ENCODE measurements at places on chromosomes 2 and 18.
A peak's percentile ranks its signal among the peaks of the same experiment; 100 is the strongest.

DNA sequence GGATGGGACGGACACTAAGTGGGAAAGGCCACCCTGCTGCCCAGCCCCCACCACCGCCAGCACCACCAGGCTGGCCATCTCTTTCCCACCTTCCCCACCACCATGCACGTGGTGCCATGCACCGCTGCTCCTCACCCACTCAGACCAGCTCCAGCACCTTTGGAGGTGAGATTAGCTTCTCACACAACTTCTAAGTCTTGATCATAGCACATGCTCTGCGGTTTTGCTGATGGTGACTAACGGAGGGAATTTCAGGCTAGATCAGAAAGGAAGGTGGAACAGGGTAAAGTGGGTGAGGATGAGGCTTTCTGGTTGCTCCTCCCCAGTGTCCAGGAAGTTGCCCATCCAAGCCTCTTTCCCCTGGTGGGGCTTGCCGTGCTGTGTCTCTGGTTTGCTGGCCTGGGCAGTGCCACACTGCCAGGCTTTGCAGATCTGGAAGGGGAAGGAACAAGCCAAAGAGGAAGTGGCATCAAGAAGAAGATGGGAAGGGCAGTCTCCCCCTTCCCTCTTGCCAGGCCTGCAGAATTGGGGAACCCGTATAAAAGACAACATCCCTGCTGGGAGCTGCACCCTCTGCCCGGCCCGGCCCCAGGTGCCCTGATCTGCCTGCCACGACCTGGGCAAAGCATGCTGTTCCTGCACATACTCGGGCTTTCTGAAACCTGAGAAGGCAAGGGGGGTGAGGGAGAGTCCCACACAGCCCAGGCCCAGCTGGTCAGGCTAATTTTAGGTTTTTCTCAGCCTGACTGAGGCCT lies 44.3 kb upstream of the CAB39 start:
- DNase-seq: no peak

GRCh38 chr18:56913941-56914340 lies 232.9 kb upstream of the BOD1L2 start:
- no peak for DNase-seq

DNA sequence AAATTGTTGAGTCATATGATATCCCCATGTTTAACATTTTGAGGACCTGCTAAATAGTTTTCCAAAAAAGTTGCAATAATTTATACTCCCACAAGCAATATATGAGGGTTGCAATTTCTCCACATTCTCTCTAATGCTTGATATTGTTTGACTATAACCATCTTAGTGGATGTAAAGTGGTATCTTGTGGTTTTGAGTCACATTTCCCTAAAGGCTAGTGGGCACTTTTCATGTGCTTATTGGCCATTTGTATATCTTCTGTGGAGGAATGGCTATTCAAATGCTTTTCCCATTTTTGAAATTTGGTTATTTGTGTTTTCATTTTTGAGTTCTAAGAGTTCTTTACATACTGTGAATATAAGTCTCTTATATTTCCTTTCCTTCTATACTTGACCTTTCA lies 82.7 kb downstream of the SCG2 start:
- no peak for DNase-seq

DNA sequence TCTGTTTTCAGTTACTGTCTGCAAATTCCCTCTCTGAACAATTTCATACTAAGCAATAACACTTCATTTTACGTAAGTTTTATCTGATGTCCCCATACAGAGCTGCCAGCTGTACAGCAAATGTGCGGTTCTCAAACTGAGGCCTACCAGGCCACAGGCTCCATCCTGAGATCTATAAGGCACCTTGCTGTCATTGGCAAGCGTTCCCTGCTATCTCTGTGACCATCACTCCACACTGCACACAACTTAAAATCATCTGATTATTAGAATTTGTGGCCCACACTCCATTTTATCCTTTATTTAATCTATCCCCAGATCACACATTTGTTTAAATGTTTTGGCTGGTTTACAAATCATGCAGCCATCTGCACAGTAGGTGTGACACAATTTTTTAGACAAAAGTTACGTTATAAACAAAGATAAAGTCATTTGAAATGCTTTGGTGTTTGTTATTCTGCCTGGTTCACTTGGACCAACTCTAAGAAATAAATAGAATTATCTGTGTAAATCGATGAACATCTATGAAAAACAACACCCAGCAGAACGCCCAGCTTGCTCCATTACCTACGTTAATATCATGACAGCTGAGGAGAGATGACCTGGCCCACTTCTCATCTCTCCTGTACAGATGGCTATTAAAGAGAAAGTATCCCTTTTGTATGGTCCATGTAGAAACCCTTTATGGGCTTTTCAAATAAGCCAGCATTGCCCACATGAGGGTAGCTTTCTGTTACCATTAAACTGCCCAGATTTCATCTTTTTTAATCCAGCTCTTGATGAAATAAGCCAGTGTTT lies 162.4 kb downstream of the ZNF521 start:
- DNase-seq: no peak

DNA sequence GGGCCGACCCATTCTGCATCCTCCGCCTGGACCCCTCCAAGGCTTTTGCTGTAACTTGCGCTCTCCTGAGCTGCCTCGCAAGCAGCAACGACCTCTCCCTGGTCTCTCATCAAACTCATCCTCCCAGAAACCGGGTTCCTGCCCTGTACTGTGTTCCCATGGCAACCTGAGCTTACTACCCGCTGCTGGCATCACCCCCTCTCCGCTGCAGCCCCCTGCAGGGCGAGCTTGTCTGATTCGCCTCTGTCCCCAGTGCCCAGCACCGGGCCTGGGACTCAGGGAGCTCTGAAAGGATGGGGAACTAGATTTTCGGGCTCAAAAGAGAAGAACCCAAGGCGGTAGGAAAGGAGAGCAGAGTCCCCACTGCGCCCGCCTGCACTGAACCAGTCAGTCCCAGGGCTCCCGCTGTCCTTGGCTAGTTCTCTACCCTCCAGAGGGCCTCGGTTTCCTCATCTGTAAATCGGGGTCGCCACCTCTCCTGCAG lies 463 bp downstream of the HS1BP3 start:
- DNase-seq: no peak

DNA sequence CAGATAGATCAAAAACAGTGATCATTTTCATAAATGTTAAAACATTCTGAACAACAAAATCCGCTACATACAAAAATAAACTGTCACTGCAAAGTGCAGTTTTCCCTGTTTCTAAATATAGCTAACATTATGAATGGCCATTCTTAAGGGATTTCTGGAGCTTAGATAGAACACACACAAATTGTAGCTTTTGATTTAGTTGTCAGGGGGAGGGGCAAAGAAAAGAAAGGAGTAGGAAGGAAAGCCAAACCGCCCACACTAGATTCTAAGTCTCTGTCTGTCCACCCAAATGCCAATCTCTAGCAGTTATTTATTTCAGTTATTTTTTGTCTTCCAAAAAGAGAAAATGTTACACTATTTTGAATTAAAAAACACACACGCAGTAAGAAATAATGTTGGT lies 182.4 kb downstream of the CDH2 start:
- DNase-seq: no peak

DNA sequence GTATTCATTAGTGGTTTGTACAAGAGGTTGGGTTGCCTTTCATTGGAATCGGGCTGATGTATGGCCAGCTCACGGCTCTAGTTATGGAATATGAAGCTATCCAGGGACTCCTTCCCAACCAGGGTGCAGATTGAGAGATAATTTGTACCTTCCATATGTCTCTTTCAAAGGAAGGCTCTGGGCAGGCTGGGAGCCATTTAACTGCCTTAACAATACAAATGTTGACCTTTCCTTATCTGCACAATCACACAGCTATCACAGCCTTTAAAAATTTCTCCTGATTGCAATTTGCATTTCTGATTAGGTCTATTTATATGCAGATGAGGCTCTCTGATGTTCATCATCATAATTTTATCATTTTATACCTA lies 58.7 kb downstream of the MYO3B start:
- peak; percentile 22 for DNase-seq

- DNase-seq: no peak
Observed at GRCh38 chr18:24408496-24408895, 10.9 kb upstream of the OSBPL1A start.

DNA sequence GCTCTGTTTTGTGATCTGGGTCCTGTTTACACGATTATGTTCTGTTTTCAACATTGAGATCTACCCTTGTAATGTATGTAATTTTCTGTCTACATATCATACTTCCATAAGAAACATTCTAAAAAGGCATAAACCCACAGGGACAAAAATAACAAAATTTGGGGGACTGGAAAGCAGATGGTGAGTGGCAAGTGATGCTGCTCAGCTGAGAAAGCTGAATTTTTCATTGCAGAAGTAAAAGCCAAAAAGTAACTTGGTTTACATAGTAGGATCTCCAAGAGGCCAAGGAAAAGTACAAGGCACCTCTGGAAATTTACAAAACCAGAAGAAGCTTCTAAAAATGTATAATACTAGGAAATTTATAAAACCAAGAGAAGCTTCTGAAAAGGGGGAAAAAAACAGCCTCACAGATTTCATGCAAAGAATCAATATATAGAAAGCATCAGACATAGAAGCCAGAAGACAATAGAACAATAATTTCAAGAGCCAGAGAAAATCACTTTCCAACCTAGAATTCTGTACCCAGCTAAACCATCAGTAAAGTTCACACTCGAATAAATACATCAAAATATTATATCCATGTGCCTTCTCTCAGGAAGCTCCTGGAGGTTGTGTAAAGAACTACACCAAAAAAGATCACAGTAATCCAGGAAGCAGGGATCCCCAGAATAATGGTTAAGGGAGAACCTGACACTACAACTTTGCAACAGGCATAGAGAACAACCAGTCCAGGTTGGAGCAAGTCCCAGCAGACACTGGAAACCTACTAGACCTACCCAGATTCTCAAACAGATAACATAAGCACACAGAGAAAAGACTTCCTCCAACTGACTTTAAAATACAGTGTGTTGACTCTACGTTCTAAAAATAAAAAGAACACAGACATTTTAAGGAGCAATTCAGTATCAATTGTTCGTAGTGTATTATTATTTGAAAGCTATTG lies 401.7 kb upstream of the HS6ST1 start:
- DNase-seq: no peak

DNA sequence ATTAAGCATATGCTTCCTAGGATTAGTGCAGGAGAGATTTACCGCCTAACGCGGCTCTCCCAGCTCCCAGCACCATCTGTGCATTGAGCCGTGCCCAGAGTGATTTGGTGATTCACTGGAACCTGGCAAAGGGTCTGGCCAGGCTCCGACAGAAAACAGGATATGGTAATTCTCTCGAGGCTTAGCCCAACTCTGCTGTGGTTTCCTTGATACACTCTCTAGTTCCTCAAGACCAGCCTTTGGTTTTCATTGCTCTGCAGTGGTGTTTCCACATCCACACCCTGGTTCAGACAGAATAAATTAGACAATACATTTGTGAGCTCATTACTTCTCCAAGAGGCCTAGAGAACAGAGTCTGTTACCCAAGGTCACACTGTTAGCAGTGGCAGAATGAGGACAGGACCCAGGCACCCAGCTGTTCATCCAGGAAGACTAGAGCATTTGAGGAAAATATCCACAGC lies 23.0 kb upstream of the SMAD2 start:
- DNase-seq: peak; percentile 72

DNA sequence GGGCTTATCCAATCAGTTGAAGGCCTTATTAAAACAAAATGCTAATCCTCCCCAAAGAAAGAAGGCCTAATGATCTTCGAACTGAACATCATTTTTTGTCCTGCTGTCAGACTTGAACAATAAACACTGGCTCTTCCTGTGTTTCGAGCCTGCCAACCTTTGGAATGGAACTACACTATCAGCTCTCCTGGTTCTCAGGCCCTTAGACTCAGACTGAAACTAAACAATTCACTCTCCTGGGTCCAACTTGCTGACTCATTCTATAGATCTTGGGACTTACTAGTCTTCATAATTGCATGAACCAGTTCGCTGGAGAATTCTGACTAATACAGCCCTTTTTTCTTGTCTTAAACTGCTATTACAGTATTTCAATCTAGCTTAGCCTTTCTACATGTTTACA lies 235.2 kb downstream of the LNPK start:
- DNase-seq: no peak

DNA sequence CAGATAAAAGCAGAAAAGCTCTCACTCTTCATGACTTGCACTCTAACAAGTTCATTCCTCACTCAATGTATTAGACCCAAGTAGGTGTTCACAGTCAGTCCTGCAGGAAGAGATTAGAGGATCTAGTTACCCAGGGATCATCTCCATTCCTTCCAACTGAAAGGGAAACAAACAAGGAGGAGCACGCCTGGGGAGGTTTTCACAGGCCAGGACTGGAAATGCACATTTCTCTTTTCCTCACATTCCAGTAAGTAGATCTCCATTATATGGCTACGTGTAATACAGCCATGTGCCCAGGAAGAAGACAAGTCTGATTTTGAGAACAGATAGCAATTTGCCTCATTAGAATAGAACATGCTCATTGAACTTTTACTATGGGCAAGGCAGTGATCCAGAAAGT lies 1132.2 kb upstream of the FAM98A start:
- DNase-seq: peak; percentile 54

DNA sequence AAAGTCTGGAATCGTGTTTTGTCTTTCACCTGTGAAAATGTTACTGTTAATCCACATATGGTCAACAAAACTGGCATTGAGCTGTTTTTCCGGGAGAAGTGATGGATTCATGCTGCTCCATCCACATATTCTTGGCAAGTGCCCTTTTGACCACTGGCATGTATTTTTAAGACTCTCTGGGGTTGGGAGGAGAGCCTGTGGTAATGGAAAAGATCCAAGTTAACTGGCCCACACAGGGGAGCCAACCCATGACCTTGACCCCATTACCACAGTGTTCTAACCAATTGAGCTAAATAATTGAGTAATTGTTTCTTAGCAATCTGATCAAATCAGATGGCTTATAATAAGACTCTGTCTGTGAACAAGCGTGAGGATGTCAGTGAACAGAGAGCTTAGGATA lies 296.2 kb upstream of the NRP2 start:
- no peak for DNase-seq

- no peak for DNase-seq
Observed at GRCh38 chr2:62642429-62643099, 62.9 kb upstream of the EHBP1 start.

GRCh38 chr2:222268311-222268990 lies 30.3 kb downstream of the PAX3 start:
- DNase-seq: no peak

DNA sequence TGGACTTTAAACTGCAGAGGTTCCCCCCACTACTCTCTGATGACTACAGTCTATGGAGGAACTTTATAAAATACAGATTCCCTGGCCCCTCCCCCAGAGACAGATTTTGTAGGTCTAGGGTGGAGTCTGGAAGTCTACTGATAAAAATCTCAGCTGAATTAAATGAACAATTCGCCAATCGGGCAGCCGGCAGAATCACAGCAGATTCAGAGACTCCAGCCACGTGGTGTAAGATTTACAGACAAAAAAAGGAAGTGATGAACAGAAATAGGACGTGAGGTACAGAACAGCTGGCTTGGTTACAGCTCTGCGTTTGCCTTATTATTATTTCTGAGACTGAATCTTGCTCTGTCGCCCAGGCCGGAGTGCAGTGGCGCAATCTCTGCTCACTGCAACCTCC lies 21.4 kb upstream of the MTA3 start:
- no peak for DNase-seq

DNA sequence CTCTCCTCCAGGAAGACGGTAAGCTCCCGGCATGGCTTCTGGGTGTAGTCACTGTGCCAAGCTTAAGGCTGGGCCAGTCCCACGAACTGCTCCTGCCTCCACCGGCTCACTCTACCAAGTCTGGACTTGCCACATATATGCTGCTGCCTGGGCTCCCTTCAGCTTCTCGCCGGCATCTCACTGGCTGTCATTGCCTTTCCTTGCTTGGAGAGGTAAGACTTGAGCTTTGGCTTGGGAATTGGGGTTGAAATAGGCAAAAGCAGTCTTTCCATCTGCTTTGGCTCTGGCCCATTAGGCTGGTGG lies 481.0 kb downstream of the TGIF1 start:
- DNase-seq: no peak

GRCh38 chr2:180604077-180604476 lies 376.3 kb upstream of the UBE2E3 start:
- peak; percentile 67 for DNase-seq
